ENCODE measurements at places on chromosomes 13 and 19.

DNA sequence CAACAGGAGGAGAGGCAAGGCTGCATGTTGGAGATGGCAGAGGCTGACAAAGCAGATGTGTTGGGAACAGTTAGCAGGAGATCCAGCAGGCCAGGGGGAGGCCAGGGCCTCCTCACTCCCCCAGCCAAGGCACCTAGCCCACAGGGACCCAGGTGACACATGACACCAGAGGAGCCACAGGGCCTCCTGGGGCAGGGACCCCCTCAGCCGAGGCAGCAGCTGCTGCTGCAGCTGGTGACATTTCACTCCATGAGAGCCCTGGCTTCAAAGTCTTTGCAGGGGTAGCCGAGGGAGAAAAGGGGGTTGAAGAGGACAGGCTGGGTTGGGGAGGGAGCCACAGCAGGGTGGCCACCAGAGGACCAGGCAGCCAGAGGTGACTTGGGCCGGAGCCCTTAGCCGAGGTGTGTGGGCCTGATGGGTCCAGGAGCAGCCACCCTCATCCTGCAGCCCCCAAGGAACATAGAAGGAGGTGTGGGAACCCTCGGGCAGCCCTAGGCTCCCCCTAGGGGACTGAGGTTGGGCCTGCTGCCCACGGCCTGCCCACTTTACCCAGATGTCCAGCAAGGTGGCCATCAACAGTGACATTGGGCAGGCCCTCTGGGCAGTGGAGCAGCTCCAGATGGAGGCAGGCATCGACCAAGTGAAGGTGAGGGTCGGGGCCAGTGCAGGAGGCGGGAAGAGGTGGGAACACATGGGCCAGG, at the start of gene GNG14:
GNG14 (plus strand) TSS at position 503 of the 701 bp plus-strand sequence; CDS start at position 554, 51 bp downstream.
- DNase-seq, result no peak

GRCh38 chr19:677201-677600, 1.0 kb downstream of the FSTL3 start:
- DNase-seq, result no peak

DNA sequence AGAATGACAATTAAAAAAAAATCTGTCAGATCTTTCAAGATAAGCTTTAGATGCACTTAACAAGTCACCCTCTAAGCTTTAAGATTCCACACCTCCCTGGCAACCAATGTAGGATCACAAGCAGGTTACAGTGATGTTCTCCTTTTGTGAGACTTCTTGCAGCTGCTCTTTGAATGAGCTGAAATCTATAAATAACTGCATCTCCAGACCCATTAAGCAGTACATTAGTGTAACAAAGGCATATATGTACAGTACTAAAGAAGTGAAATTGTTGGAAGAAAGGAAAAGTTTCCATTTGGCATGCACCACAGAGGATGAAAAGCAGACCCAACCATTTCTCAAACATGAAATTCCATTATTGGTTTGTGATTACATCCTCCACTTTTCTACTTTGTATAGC, 364.7 kb downstream of the ENOX1 start:
- DNase-seq, result no peak

- DNase-seq, result no peak
These were observed 2278.0 kb upstream of the PCDH20 start for GRCh38 chr13:63693696-63694095.

DNA sequence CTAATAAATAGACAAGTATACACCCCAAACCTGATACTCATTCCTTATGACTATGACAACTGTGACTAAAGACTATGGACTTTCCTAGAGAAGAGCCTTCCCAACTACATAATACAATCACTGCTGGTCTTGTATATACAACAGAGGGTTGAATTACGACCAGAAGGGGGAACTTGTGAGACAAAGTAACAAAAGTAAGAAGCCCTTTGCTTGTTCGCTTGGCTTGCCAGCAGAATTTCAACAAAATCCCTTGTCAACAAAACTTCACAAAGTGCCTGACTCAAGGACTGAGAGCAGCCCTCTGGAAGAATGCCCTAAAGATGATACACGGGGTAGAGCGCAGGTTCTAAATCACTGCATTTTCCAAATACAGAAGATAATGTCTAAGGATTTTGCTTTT, 99.4 kb downstream of the WASF3 start:
- DNase-seq, result no peak

GRCh38 chr19:38650172-38650775, 2.8 kb downstream of the ACTN4 start:
- DNase-seq, result no peak

- DNase-seq, result no peak
These were observed 188.1 kb downstream of the NHLRC3 start for GRCh38 chr13:39226359-39226758.

GRCh38 chr13:20412691-20413355, 112.8 kb downstream of the CRYL1 start:
- no peak for DNase-seq

DNA sequence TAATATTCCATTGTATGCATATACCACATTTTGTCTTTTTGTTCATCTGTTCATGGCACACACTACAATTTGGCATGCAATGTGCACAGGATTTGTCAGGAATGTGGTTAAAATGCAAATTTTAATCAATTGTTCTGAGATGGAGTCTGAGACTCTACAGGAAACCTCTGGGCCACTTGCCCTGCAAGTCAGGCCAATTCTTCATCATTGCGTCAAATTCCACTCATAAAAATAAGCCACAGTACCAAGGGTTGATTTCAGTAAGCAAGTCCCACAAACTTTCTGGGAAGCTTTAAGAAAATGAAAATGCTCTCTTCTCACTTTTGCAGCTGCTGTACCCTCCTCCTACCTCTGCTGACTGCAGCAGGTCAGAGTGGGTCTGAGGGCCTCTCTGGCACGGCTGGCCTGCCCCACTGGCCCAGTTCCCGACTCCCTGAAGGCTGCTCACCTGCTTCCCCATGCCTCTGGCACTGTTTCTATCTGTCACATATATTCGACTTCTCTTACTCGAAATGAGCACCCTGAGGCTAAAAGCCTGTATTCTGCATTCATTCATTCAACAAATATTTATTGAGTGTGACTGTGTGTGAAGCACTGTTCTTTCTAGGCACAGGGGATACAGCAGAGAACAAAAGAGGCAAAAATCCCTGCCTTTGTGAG, 83.8 kb upstream of the WASF3 start:
- no peak for DNase-seq

DNA sequence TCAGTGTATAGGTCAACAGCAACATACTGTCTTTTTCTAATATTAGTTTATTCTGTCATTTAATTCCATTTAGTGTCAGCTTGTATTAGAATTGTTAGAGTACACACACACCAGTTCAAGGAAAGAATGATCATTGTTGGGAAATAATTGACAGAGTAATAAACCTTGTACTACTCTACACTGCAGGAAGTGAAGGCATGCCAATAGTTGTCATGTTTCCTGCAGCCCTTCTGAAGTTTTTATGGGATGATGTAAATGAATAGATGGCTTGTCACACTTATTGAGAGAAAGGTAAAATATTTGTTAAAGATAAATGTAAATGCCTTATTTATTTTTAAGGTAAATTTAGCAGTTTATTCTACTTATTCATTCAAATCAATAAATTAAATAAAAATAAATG, 306.9 kb upstream of the KLHL1 start:
- no peak for DNase-seq

DNA sequence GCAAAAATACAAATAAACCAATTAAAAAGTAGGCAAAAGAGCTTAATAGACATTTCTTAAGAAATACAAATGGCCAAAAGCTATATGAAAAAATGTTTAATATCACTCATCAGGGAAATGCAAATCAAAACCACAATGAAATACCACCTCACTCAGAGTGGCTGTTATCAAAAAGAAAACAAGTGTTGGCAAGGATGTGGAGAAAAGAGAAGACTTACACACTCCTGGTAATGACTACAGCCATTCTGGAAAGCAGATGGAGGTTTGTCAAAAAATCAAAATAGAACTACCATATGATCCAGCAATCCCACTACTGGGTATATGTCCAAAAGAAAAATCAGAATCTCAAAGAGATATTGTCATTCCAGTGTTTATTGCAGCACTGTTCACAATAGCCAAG, 223.5 kb upstream of the SLC10A2 start:
- DNase-seq, result no peak

- no peak for DNase-seq
These were observed 185.9 kb downstream of the ZNF536 start for GRCh38 chr19:30557927-30558557.

DNA sequence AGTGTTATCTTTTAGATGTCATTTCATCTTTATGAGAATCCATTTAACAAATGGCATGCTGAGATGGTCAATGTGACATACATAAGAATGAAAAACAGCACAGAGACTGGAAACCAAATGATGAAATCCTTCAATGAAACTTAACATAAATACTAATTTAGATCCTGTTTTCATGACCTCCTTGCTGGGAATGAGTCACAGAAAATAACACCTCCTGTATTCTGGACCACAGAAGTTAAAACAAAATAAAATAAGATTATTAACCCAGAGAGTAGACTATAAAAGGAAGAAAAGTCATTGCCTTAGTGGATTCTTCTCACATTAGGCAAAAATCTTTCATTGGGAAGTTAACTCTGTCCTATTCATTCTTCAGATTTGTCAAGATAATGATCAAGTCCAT, 1.6 kb downstream of the DIAPH3 start:
- DNase-seq, result no peak

- no peak for DNase-seq
These were observed 195.9 kb downstream of the VWA8 start for GRCh38 chr13:41765020-41765419.

- DNase-seq, result no peak
These were observed 113.9 kb downstream of the SLC7A1 start for GRCh38 chr13:29481603-29482002.

DNA sequence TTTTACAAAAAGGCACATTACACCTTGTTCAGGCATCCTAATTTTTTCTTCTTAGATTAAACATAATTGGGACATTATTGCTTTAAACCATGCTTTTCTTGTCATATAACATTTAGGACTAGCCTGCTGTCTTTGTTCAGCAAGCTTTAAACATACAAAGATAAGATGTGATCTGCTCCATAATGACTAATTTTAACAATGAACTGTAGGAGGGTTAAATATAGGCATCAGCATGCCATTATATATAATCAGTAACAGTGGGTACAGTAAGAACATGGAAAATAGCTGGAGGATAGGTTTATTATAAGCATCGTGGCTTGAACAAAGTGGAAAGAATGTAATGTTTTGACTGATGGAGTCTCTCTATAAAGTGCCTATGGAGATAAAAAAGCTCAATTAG, 661.7 kb downstream of the SLITRK6 start:
- DNase-seq, result no peak
